Activated naive CD4-positive, alpha-beta T cell treated with anti-CD3 and anti-CD28 coated beads for 36 hours (primary cell): ENCODE measurements at places on chromosomes 12 and 14. TPM values are rescaled to one million over a fixed set of nuclear protein-coding genes. Genes with fewer than 3 reads are reported as not detected.

MUCL1 gene
- not detected for total RNA-seq

NIN gene
- total RNA-seq, result 57.9 TPM

SMARCC2 gene
- total RNA-seq, result 79.0 TPM

CEBPE gene
- total RNA-seq, result 0.37 TPM

IFT43 gene
- 9.8 TPM for total RNA-seq

LRRC43 gene
- 0.60 TPM for total RNA-seq

SLC10A1 gene
- total RNA-seq, result not detected

C12orf56 gene
- not detected for total RNA-seq
